ENCODE measurements at places on chromosomes 16 and 17.

DNA sequence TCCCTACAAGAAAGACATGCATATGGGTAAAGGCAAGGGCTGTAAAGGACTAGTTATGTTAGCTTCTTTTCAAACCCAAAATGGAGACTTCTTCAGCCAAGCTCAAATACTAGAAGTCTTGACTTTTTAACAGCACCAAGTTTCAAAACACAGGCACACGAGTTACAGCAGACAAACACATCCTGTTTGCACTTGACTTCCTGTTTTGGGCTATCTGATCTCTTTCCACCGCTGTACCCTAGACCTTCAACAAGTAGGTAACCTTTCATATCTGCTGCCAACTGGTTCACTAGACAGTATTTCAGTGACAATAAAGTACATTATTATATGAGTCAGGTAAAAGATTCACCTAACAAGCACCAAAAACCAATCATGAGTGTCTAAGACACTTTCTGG lies 12.3 kb downstream of the RFFL start:
- peak; percentile 81 for DNase-seq

- no peak for DNase-seq
These were observed 868 bp downstream of the FAM20A start for GRCh38 chr17:68600067-68600930.

DNA sequence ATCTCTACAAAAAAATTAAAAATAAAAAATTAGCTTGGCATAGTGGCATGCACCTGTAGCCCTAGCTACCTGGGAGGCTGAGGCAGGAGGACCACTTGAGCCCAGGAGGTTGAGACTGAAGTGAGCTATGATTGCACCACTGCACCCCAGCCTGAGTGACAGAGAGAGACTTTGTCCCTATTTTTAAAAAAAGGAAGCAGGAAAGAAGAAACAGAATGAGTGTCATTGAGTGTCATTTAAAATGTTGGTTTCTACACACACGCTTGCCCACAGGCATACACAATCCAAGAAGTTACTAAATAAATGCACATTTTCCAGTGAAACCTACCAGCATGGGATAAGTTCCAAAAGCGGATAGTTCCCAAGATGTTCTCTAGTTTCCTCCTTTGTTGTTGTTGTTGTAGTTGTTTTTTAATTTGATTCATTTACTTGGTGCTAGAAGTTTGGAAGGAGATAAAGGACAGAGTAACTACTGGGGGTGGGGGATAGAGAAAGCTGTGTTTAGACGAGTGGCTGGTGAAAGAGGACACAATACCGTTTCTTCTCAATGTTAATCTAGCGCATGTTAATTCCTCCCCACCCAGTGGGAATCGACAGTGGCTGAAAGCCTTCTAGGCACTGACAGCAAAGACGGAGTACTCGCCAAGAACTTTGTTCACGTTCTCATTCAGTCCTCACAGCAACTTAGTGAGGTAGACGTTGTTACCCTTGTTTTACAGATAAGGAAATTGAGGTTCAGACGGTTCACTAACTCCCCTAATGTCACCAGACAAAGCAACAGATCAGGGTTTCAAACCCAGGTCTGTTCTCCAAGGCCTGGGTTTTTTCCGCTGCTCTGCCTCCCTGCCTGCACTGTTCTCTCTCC lies 17.3 kb downstream of the MRPS23 start:
- DNase-seq = no peak

- DNase-seq = no peak
These were observed 11.2 kb downstream of the CHD9NB start for GRCh38 chr16:53041320-53042051.

- DNase-seq = no peak
These were observed 55.7 kb upstream of the CACNG5 start for GRCh38 chr17:66779237-66779606.

GRCh38 chr17:29615048-29615385 lies 7.7 kb downstream of the CORO6 start:
- DNase-seq = peak; percentile 76

DNA sequence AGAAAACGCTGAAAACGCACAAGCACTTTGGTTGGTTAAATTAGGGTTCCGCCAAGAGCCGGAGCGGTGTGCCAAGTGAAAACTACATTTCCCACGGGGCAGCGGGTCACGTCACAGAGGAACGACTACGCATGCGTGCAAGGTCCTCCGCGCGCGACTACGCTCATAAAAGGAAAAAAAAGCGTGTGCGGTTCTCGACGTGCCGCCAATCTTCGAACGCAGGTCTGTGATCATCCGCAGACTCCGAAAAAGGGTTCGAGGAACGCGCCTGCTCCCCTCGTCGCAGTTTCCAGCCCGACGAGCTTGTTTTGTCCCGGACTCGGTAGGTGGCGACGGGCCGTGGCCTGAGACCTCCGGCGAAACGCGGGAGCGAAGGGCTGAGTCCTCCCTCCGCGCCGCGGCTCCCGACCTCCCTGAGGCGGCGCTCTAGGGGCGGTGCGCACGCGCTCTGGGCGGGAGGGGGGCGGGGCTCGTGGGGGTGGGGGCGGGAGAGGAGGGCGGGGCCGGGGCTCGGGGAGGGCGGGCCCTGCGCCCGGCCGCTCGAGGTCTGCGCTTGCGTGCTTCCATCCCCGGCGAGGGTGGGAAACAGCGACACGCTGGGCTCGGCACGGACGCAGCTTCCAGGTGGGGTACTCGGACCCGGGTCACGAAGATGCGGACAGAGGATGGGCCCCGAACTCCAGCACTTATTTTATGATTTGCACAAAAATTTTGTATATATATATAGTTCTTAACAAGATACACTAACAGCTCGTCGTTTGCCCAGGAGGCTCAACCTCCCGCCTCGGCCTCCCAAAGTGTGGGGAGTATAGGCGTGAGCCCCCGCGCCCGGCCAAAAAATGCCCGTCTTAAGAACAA lies at the start of gene SGF29:
SGF29 (plus strand) TSS at position 145 of the 858 bp plus-strand sequence. CDS start 27,150 bp downstream, outside the sequence.
- peak; percentile 94 for DNase-seq

DNA sequence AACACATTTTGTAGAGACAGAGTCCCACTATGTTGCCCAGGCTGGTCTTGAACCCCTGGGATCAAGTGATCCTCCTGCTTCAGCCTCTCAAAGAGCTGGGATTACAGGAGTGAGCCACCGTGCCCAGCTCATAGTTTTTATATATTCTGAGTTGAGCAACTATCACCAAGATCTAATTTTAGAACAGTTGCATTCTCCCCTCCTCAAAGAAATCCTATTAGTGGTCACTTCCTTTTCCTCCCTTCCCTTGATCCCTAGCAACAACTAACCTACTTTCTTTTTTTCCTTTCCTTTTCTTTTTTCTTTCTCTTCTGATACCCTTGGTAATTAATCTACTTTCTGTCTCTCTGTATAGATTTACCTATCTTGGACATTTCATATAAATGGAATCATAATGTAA lies 61.5 kb upstream of the B4GALNT2 start:
- no peak for DNase-seq

DNA sequence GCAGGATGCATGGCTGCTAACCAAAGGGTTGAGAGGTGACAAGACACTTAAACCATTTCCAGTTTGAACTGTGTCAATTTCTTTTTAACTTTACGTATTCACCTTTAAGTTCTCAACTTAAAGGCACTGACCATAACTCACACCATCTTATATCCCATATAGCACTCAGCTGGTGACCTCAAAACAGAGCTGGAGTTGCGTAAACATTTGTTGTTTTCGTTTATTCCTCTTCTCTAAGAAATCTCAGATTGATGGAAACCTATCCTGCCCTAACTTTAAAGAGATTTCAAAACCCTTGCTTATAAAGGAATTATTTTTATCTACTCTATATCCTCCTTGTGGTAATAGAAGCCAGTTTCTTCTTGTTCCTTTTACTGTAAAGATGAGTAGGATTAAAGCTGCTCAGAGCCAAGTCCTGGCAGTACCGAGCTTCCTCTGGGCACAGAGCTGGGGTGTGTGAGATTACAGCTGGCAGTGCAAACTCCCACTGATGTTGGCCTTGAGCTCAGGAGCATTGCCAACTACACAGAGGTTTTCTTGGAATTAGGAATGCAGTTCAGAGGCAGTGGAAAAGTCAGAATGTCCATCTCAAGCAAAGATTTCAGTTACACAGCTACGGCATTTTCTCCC lies 1.3 kb downstream of the KCTD2 start:
- no peak for DNase-seq

- DNase-seq = no peak
These were observed 15.2 kb downstream of the KRT23 start for GRCh38 chr17:40922239-40922638.

GRCh38 chr17:72812823-72813222 lies 279.7 kb downstream of the SLC39A11 start:
- DNase-seq = no peak

DNA sequence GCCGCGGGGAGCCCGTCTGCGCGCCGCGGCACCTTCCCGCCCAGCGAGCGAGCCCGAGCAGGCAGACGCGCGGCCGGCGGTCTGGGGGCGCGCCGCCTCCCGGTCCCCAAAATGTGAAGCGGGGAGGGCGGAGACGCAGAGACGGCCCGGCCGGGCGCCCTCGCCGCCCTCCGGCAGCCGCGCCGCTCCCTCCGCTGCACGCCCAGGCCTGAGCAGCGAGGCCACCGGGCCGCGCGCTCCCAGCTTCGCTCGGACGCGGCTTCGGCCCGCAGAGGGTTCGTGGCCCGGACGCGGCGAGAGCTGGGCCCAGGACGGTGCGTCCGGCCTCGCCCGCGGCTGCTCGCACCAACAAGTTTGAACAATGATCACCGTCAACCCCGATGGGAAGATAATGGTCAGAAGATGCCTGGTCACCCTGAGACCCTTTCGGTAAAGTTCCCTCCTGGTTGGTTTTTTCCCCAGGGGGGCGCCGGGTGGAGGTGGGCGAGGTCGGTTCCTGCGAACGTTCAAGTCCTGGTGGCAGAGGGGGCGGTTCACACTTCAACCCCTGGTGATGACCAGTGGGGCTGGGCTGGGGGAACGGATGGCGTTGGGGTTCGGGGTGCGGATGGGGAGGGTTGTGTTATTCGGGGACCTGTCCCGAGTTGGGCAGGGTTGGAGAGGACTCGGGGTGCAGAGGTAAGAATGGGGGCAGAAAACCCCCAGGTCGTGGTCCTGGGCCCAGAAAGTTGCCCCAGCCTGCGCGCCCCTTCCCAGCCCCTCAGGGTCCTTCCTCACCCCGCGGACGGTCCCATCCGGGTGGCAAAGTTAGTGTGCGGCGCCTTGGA lies 678 bp downstream of the MGAT5B start:
- no peak for DNase-seq

- DNase-seq = no peak
These were observed 136.7 kb upstream of the NUDT7 start for GRCh38 chr16:77585379-77586251.

DNA sequence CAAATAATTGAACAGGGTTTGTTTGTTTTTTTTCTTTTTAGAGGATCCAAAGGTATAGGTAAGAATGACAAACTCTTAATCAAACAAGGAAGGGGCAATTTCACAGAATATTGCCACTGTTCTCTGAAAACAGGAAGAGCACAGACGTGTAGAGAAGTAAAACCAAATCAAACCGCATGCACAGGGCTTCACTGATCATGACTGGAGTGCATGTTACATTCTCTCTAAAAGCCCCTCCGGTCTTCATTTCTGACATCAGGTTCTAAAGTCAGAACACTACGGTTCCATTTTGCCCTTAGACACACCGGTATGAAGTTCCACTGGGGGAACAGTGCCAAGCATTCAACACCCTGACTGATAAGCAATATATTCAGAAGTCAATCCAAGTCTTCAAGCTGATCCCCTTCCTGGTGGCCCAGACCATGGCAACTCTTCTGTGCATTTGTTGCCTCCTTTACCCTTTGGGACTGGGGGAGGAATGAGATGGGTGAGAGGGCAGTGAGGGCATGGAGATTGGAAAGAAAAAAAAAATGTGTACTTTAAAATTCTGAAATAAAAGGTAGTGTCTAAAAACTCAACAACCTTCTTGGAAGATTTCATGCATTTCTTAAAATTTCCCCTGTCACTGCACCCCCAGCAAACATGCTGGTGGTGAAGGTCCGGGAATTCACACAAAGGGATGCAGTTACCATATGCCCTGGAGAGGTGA lies 1.4 kb downstream of the MMD start:
- peak; percentile 60 for DNase-seq

DNA sequence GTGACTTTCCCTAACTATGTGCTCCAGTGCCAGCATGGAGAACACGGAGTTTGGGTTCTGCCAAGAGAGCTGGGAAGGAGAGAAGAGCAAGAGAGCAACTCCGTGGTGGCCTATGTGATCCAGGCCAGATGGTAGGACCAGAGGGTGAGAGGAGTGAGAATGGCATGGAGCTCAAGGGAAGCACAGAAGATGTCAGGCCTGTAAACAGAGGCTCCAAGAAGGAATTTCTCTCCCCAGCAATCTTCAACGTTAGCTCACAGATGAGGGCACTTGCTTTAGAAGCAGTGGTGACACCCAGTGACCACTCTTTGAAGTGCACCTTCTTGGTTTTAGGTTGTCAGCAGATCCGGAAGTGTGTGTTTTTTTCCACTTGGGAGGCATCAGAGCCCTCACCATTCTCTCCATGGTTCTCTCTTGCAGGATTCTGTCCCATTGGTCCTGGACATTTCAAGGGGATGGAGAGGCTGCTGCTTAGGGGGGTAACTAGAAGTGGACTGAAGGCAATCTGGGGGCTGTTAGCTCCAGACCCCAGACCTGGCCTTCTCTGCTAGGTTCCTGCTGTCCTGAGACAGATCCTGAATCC lies 18.1 kb upstream of the TMEM98 start:
- peak; percentile 41 for DNase-seq

DNA sequence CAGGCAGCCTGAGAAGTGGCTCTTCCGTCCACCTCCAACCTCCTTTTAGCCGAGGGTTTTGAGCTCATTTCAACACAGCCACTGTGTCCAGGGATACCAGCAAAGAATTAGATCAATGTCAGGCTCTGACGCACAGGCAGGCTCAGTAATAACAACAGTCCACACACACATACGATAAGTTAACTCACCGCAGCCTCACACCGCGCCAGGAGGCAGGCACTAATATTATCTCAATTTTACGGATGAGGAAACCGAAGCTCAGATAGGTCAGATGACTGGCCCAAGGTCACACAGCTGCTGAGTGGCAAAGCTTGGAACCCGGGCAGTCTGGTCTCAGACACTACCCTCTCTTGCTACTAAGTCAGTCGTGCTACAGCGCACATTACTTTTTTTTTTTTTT lies 22.9 kb downstream of the ABR start:
- DNase-seq = no peak

GRCh38 chr16:1744338-1744840 lies 27.0 kb downstream of the NME3 start:
- DNase-seq = no peak

DNA sequence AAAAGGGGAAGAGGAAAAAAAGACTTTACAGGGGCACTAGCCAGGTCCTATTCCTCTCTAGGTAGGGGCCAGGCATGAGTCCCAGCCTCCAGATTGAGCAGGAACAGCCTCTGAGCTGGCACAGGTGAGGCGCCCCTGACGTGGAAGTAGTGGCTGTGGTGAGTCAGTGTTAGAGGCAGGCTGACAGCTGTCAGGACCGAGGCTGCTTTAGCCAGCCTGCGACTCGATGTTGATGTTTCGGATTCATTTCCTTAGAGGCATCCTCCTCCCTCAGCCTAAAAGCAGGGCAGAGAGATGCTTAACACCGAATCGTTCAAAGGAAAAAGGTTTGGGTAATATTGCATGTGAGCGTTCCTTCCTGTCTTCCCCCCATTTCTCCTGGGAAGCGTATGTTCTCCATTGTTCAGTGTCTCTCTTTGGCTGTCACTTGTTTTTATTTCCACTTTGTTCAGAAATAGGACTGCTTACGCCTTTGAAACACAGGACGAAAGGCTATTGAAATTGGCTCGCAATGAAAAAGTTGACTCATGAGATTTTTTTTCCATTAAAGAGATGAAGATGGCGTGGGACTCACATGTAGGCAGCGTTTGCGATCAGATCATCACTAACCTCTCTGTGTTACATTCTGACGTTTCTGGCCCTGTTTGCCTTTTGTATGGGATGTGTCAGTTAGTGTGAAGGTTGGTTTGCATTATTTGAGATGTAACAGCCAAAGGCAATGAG lies 1.3 kb downstream of the KIAA0513 start:
- DNase-seq = peak; percentile 67

All from CD4-positive, alpha-beta T cell treated with Interleukin-1 beta for 1 hour (primary cell).